Spinal cord (tissue), 10 donors: ENCODE measurements at places on chromosomes 7 and 10.

GRCh38 chr7:51620706-51621105 lies 304.1 kb upstream of the COBL start:
- DNase-seq, result no peak

GRCh38 chr10:63375859-63376258 lies 89.9 kb downstream of the JMJD1C start:
- no peak for DNase-seq

DNA sequence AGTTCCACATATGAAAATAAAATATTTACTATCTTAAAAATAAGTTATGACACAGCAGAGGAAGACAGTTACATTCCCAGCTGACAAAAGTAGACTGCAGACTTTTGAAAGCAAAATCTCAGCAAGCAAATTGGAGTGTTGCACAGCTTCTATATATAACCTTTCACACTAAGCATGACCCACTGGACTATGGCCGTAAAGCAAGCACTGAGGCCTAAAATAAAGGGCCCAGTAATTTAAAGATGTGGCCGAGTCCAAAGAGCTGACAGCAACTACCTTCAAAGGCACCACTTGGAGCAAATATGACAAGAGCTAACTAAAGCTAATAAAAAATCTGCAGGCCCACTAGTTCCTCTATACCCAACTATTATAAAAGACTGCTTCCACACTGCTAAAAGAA lies 6.5 kb downstream of the GDI2 start:
- DNase-seq, result no peak

- DNase-seq, result no peak
Measured at GRCh38 chr7:28041508-28042314, 138.9 kb downstream of the JAZF1 start.

DNA sequence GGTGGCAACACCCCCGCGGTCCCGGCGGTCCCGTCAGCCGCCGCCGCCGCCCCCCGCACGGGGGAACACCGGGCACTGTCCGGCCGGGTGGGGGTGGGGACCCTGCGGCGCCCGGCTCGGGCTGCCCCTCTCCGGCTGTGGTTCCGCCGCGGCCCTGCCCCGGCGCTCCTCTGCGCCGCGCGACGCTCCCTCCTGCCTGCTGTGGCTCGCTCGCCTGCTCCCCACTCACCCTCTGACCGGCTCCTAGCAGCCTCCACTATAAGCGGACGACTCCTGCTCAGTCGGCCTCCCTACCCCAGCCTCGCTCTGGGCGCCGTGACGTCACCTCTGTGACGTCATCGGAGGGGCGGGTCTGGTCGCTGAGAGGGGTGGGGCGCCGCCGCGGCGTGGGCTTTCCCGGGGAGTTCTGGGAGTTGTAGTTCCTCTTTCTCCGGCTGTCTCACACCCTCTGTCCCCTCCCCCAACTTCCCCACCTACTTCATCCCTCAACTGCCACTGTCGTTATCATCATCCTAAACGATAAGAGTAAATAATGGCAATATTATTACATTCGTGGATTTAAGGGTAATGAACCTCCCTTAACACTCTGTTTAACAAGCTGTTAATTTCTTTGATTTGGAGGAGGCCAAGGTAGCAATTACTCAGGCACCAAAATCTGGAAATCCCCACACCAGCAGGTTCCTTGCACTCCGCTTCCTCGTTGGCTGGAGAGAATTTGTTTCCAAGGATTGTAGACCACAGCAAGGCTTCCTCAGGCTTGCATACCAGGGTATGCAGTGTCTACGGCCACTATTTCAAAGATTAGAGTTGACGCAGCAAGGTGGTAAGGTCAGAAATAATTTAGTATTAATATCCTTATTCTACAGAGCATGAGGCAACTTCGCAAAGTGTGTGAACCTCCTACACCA lies at the start of gene UBE2H:
TSS of gene UBE2H (minus strand) at position 308 of the 908 bp plus-strand sequence. CDS start 405 bp downstream, outside the sequence.
- DNase-seq, result peak; percentile 98

DNA sequence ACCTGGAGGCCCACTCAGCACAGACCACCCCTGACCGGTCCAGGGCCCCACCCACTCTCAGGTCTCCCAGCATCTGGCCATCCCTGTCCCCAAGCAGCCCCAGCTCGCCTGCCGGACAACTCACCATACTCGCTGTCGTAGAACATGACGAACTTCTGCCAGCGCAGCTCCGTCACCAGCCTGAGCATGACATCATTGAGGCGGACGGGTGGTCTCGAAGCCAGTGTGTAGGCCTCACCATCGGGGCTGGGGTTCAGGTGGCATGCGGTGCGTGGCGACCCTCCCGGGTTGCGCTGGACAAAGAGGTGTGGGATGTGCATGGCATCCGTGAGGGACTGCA lies 160.4 kb downstream of the GRID1 start:
- no peak for DNase-seq

DNA sequence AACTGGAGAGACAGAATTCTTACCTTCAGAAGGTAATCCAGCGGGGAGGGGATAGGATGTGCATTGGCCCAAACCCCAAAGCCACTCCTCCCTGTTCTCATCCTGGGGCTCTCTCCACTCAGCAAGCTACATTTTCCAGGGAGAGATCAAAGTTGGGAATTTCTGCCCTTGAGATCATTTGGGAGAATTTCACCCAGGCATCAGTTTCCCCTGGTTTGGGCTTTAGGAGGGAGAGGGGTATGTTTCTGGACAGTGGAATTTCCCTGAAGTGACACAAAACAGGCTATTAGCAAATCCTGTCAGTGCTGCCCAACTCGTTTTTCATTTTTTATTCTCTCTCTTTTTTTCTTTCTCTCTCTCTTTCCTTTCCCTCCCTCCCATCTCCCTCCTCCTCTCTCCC lies 35.7 kb downstream of the CYP17A1 start:
- DNase-seq, result no peak

DNA sequence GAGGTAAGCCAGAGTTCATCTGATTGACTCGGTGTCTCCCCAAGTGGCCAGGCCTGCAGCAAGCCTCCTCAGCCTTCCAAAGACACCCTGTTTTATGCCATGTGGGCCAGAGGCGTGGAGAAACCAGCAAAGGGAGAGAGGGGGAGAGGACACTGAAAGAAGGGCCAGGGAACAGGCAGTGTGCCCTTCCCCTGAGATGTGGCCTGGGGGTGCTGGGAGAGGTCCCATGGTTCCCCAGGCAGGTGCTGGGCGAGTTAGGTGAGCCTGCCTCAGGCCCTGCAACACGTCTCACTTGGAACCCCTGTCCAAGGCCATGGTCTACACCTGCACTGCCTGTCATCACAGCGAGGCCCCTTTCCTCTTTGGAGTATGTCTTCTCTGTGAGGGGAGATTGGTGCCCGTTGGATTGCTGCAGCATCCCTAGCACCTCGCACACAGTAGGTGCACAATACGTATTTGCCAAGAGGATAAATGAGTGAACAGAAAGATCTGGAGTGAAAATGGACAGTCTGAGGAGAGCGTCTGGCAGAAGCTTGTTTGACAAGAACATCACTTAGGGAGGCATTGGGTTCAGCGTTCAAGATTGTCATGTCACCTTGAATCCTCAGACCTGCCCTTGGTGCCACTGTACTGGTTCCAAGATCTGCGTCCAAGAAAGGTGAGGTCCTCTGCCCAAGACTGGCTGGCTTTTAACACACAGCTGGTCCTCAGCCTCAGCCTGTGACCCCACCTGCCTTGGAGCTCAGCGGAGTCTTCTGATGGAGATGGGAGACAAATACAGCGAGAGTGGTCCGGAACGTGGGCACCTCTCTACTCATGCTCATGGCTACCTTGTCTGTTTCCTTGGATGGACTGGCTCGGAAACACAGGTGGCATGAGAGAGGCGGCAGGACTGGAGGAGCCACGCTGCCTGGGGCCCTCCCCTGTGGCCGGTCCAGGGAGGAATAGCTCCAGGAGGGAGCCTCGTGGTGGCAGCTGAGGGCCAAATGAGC lies 39.8 kb upstream of the NUB1 start:
- no peak for DNase-seq

- no peak for DNase-seq
Measured at GRCh38 chr10:14259696-14260566, 70.8 kb downstream of the FRMD4A start.

- no peak for DNase-seq
Measured at GRCh38 chr10:90920986-90921666, at the start of gene ANKRD1. Gene ANKRD1, minus strand, starts transcription at chr10:90921087. Its CDS starts 60 bp downstream, at chr10:90921027.

- no peak for DNase-seq
Measured at GRCh38 chr10:63481815-63482421, 16.1 kb upstream of the JMJD1C start.

DNA sequence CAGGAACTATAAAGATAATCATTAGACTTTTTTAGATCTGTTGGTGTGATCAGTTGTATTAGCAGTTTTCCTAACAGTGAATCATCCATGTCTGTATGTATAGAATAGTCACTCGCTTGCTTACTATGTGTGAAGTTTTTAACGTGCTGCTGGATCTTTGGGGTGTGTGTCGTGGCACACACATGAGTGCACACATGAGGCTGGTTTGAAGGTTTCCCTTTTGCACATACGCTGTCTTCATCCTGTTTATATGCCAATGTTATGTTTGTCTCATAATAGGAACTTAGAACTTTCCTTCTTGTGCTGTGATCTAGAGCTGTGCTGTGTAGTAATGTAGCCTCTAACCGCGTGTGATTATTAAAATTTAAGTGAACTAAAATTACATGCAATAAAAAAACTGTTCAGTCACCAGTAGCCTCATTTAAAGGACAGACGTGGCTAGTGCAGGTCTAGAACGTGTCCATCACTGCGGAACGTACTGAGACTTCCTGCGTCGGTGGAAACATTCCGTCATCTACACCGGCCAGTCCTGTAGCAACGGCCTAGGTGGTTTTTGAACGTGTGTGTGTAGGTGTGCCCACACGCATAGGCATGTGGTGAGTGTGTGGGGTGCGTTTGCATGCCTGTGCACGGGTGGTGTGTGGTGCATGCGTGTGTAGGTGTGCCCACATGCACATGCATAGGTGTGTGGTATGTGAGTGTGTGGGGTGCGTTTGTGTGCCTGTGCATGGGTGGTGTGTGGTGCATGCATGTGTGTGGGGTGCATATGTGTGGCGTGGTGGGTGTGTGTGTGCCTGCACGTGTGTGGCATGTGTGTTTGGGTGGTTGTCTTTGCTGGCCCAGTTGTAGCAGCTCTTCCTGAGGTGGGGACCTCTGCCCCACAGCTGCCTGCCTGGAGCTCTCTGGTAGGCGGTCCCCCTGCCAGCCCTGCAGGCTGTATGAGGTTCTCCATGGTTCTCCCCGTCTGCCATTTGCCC lies 56.6 kb downstream of the INPP5A start:
- no peak for DNase-seq

DNA sequence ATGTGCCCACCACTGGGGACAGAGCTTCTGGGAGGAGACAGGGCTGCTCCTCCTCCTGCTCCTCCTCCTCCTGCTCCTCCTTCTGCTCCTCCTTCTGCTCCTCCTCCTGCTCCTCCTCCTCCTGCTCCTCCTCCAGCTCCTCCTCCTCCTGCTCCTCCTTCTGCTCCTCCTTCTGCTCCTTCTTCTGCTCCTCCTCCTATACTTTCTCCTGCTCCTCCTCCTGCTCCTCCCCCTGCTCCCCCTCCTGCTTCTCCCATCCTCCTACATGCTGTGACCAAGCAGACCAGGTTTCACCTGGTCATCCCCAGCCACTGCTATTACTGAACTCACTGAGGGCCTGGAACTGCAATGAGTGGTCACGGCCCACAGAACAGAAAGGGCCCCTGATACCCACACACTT lies 154.0 kb upstream of the PPP2R2D start:
- no peak for DNase-seq

GRCh38 chr7:95662987-95663386 lies 66.7 kb upstream of the PDK4 start:
- no peak for DNase-seq

DNA sequence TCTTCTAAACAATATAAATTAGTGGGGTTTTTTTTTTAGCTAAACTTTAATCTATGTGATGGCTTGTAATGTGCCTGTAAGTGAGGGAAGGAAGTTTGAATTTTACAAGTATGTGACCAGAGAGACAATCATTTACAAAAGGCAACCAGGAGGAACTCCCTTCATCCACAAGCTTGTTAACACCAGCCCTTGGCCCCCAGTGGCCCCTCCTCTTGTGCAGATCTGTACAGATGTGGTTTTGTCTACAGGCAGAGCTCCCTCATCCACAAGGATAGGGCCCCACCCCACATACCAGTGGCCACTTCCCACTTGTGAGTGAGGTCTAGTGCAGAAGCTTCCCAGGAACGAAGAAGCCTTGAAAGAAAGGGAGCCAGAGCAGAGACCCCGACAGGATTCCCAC lies 234.1 kb upstream of the KMT2E start:
- DNase-seq, result no peak

DNA sequence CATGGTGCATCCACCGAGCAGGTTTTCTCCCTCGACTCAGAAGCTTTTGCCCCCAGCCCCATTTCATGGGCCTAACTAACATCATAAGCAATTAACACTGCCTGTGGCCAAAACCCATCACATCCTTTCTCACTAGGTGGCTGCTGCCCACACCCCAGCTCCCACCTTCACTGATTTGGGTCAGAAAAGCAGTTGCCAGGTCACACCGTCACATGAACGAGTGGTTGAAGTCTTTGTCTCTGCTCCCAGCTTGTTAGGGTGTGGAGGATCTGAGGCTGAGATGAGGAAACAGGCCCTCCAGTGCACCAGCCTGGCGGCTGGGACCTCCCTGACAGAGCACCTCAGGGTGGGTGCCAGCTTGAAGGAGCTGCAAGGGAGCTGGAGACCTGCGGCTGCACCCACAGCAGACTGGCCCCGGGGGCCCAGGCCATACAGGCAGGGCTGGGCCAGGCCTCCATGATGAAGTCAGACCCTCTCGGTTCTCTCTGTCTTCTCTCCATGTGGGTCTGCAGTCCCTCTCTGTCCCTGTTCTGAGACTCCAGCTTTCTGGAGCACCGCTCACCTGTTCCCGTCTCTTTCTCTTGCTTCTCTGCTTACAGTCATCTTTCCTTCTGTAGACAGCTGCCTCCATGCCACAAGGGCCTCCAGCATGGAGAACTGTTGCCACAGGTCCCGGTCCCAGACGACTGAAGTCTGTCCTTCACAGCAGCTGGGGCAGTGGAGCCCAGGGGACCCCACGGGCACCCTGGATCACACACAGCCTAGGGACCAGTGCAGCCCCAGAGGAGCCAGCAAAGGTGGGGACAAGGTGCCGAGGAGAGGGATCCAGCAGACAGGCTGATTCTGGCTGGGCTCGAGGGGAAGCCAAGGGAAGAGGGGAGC lies 13.8 kb upstream of the INPP5A start:
- DNase-seq, result no peak

DNA sequence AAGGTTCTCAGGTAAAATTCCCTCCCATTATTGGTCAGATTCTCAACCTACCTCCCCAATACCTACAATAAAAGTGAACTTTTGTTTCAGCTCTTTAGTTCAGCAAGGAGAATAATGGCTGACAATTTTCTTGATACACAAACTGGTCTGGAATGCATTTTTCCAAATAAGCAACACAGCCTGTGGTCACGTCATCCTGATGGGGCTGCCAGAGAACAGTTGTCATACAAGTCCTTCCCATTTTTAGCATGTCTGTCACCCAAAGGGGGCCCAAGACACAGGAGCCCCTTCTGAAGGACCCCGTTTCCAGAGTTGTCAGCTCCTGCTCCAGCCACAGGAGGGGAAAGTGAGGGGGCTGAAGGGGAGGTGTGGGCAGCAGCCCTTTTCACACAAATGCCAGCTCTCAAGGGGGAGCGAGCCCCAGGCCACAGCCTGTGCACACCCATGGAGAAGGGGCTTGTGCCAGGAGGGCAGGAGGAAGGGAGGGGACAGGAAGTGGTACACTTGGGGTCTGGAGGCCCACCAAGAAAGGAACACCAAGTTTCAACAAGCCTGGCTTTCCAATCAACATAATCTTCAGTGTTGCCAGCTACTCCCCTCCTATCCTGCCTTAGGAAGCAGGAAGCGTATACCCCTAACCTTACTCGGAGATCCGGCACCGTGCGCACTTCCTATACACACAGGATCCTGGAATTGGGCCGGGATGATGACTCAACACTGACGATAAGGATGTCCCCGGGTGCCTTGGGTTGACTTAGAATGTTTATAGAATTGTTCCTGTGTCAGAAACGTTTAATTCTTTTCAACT lies 43.4 kb upstream of the PDLIM1 start:
- no peak for DNase-seq

GRCh38 chr10:62861507-62861906 lies 45.3 kb upstream of the EGR2 start:
- no peak for DNase-seq
